ENCODE measurements at places on chromosomes 5 and 9. TPM values are rescaled to one million over a fixed set of nuclear protein-coding genes. Genes with fewer than 3 reads are reported as not detected.

Gene SLC28A3
- total RNA-seq: not detected

DNA sequence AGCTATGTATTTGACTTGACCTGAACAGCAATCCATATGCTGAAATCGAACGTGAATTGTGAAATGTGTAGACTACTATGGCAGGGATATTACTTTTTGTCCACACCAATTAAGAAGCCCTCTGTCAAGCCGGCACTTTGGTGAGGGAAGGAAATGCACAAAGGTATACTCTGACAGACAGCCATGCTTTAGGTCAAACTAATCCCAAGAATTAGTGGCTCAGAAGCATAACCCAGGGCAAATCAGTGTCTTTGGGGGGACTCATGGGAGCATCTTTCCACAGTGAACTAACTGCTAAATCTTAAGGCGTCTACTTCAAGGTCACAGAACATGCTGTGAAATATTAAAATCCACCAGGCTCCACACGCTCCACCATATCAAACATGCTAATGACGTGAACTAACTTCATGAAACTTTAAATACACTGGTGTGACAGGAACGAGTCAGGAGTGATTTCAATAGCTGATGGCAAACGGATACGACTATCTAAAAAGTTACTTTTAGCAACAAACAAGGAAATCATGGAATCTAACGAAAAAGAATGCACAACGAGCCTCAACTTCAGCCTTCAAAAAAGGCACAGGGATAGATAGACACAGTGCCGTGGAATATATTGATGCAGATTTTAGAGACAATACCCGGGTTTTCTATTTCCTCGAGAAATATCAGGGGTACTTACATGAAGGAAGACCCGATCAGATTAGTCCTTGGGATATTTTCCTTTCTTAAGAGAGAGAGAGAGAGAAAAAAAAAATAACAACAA is 527 bp downstream of the MEF2C start:
- peaks cover 23% of the 10 kb centered on the region for H3K4me1 ChIP-seq
- peak overlapping the region; percentile 98 for H3K4me3 ChIP-seq

Gene SPINK5
- 10.6 TPM for total RNA-seq

Gene ADRA1B
- 0.32 TPM for total RNA-seq

GRCh38 chr5:38807570-38808483 is 38.0 kb upstream of the OSMR start:
- no peaks in the 10 kb centered on the region for H3K36me3 ChIP-seq
- no peaks in the 10 kb centered on the region for H3K27me3 ChIP-seq
- no peak overlapping the region for H3K4me3 ChIP-seq

DNA sequence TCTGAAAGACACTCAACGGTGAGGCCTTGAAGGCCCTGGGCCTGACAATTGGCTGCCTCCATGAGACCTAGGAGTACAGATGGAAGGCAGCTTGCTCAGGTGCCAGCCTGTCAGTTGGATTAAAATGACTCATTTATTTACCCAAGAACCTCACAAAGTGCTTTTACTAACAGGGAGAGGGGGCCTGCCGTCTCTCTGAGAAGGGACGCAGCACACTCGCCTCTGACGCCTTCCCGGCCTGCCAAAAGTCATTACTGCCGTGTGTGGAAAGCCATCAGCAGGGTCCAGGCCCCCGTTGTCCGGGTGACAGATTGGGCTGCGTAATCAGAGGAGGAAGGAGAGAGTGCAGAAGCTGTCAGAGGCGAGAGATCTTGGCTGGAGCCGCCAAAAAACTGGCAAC is 32.4 kb downstream of the DDX31 start:
- H3K27ac ChIP-seq: no peak overlapping the region
- H3K4me3 ChIP-seq: no peak overlapping the region

GRCh38 chr9:16207161-16207560 is 654.3 kb downstream of the CCDC171 start:
- peaks cover 5% of the 10 kb centered on the region for H3K36me3 ChIP-seq
- H3K27me3 ChIP-seq: no peaks in the 10 kb centered on the region
- no peak overlapping the region for H3K4me3 ChIP-seq
- H3K27ac ChIP-seq: no peak overlapping the region

DNA sequence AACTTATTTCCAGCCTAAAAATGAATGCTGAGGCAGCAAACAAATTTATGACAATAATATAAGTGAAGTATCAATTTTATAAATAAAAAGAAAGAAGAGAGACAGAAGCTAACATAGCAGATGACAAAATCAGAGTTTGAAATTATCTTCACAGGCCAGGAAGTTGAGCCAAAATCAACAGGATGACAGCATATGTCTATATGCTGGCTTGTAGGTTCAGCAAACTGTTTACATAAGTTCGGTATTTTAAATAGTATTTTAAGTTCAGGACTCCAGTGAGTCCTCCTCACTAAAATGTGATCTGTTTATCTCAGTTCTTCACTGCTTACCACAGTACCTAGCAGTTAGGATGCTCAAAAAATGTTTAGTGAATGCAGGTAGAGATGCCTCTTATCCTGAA is 359.6 kb upstream of the SMC2 start:
- peaks cover 3% of the 10 kb centered on the region for H3K27me3 ChIP-seq
- no peaks in the 10 kb centered on the region for H3K36me3 ChIP-seq
- no peaks in the 10 kb centered on the region for H3K4me1 ChIP-seq
- DNase-seq: no peak
- no peak overlapping the region for H3K27ac ChIP-seq

- peaks cover 9% of the 10 kb centered on the region for H3K4me1 ChIP-seq
- H3K27ac ChIP-seq: no peak overlapping the region
- no peaks in the 10 kb centered on the region for H3K27me3 ChIP-seq
- H3K4me3 ChIP-seq: no peak overlapping the region
Measured at GRCh38 chr9:84655447-84655846, 14.1 kb upstream of the NTRK2 start.

DNA sequence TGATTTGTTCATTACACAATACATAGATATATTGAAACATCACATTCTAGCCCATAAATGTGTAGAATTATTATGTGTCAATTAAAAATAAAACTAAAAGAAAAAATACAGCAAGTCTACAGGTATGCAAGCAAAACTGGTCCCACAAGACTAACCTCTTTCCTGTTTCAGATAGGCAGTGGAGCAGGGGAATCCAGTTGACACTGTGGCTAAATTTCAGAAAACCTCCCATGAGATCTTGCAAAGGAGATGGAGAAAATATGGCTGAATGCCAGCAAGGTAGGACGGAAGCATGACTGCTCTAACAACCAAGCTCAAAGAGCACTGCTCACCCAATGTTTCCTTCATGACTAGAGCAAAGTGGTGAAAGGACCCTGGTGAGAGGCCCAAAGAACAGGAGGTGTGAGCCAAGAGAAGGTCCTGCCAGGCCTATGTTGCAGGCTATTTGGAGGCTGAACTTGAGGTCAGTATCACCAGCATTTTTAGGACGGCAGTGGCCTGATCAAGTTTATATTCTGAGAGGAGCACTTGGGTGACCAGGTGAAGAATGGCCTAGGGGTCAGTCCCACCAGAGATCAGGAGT is 1.1 kb upstream of the SH3TC2 start:
- no peaks in the 10 kb centered on the region for H3K27me3 ChIP-seq
- no peak for DNase-seq
- peak overlapping the region; percentile 60 for H3K27ac ChIP-seq
- H3K4me3 ChIP-seq: no peak overlapping the region
- H3K4me1 ChIP-seq: peaks cover 31% of the 10 kb centered on the region

DNA sequence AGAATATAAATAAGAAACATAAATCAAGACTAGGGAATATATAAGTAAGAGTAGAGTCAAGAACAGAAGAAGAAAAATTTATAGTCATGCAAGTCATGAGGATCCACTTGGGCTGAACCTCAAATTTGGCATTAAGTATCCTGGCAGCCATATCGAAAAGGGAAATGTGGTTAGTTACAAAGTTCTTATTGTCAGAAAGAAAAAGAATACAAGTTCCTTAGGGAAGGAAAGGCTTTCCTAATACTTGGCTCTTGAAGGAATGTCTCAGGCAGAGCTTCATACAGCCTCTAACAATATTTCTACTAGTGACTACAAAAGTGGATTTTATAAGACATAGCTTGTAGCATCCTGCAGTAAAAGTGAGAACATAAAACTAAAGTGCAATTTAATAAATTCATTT is 45.4 kb downstream of the TMEM252 start:
- H3K27ac ChIP-seq: no peak overlapping the region
- no peaks in the 10 kb centered on the region for H3K4me1 ChIP-seq
- peaks cover 97% of the 10 kb centered on the region for H3K27me3 ChIP-seq
- DNase-seq: no peak
- H3K4me3 ChIP-seq: no peak overlapping the region
- no peaks in the 10 kb centered on the region for H3K36me3 ChIP-seq

DNA sequence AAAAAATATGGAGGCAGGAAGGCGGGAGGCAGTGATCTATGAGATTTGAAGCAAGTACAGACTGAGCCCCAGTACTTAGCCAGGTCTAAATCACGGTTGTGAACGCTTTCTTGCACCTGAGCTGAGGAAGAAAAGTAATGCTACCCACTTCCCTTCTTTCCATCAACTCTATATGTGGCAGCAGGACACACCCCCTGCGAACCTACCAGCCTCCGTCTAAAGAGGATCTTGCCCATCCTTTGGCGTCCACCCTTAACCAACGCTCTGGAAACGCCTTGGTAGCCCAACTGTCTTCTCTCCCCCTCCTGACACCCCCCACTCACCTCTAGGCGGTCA is 545 bp downstream of the HMGCS1 start:
- no peak for DNase-seq
- peaks cover 69% of the 10 kb centered on the region for H3K4me1 ChIP-seq
- H3K27ac ChIP-seq: peak overlapping the region; percentile 95
- no peaks in the 10 kb centered on the region for H3K27me3 ChIP-seq
- H3K4me3 ChIP-seq: peak overlapping the region; percentile 97
- H3K36me3 ChIP-seq: peaks cover 31% of the 10 kb centered on the region

GRCh38 chr9:75907329-75907728 is 16.9 kb downstream of the PCSK5 start:
- no peaks in the 10 kb centered on the region for H3K4me1 ChIP-seq
- no peaks in the 10 kb centered on the region for H3K36me3 ChIP-seq
- no peak for DNase-seq

DNA sequence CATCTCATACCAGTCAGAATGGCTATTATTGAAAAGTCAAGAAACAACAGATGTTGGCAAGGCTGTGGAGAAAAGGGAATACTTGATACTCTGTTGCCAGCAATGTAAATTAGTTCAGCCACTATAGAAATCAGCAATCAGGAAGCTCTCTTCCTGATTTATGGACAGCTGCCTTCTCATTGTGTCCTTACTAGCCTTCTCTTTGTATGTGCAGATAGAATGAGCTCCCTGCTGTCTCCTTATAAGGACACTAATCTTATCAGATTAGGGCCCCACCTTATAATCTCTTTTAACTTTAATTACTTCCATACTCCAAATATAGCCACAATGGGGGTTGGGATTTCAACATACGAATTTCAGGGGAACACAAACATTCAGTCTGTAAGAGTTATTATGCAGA is 38.0 kb downstream of the KCNV2 start:
- DNase-seq: no peak
- H3K27me3 ChIP-seq: no peaks in the 10 kb centered on the region
- H3K36me3 ChIP-seq: peaks cover 39% of the 10 kb centered on the region
- no peak overlapping the region for H3K27ac ChIP-seq
- H3K4me1 ChIP-seq: peaks cover 18% of the 10 kb centered on the region

DNA sequence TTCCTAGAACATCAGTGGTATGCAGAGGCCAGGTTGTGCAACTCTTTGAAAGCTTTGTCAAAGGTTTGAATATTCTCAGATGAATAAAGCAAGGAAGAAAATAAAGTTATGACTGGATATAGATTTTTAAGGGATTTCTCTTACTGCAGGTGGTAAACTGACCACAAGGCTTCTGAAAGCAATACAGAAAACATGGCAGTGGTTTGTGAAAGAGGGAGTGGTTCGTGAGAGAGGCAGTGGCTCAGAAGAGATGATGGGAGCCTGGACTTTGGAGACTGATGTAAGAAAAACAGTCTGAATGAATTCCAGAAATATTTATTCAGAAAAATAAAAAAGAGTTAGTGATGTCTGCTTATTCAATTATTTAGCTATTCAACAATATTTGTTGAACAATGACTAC is 380.4 kb upstream of the CTNND2 start:
- no peak overlapping the region for H3K27ac ChIP-seq
- H3K4me1 ChIP-seq: no peaks in the 10 kb centered on the region
- no peak overlapping the region for H3K4me3 ChIP-seq

Gene CARD9
- total RNA-seq: 1.3 TPM

- peaks cover 6% of the 10 kb centered on the region for H3K36me3 ChIP-seq
- no peak overlapping the region for H3K27ac ChIP-seq
- no peaks in the 10 kb centered on the region for H3K4me1 ChIP-seq
Measured at GRCh38 chr5:111892949-111893348, 136.0 kb upstream of the NREP start.

DNA sequence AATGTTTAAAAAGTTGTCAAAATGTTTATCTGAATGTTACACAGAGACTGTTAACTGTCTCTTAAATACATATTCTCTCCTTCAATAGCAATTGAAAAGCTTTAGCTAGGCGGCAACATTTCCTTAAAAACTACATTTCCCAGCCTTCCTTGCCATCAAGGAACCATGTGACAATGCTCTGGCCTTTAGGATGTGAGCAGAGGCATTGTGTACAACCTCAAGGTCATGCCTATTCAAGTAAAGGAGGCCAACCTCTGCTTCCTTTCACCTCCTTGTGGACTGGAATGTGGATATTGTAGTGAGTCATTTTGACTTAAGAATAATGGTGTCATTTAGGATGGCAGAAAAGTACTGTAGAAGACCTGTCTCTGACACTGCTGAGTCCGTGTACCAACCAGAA is 23.7 kb upstream of the MROH2B start:
- H3K27ac ChIP-seq: no peak overlapping the region
- DNase-seq: no peak
- H3K27me3 ChIP-seq: peaks cover 4% of the 10 kb centered on the region

- peaks cover 15% of the 10 kb centered on the region for H3K4me1 ChIP-seq
- DNase-seq: no peak
- no peaks in the 10 kb centered on the region for H3K36me3 ChIP-seq
Measured at GRCh38 chr9:126638571-126639132, 24.9 kb downstream of the LMX1B start.

Gene PCDHGA12
- total RNA-seq: 1.5 TPM

GRCh38 chr9:31304576-31304975 is 1079.9 kb upstream of the ACO1 start:
- no peak overlapping the region for H3K4me3 ChIP-seq
- no peak for DNase-seq
- H3K27me3 ChIP-seq: no peaks in the 10 kb centered on the region
- H3K4me1 ChIP-seq: no peaks in the 10 kb centered on the region

Gene CTNND2
- total RNA-seq: 39.4 TPM

DNA sequence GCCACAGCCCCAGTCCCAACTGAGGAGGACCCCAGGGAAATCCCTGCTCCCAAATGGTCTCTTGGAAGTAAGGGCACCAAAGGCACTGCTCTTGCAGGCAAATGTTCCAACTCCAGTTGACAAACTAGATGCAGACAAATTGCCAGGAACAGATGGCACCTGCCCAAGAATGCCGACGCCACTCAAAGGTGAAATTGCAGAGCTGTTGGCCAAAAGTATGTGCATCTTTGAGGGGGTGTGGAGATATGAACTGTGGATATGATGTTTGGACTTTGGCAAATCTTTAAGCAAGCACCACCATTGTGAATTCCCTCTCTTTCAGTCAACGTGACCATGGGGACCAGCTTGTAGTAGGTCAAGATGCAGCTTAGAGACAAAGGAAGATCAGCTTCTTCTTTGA is 12.0 kb upstream of the CPLX2 start:
- DNase-seq: no peak
- no peaks in the 10 kb centered on the region for H3K4me1 ChIP-seq
- H3K36me3 ChIP-seq: no peaks in the 10 kb centered on the region
- H3K27ac ChIP-seq: no peak overlapping the region
- H3K4me3 ChIP-seq: no peak overlapping the region

GRCh38 chr5:161378701-161379100 is 167.8 kb downstream of the GABRB2 start:
- H3K4me1 ChIP-seq: no peaks in the 10 kb centered on the region
- no peaks in the 10 kb centered on the region for H3K27me3 ChIP-seq
- no peak overlapping the region for H3K27ac ChIP-seq
- H3K4me3 ChIP-seq: no peak overlapping the region
- no peak for DNase-seq
